ENCODE measurements at places on chromosomes 6 and 20. TPM values are rescaled to one million over a fixed set of nuclear protein-coding genes. Genes with fewer than 3 reads are reported as not detected.
A peak's percentile ranks its signal among the peaks of the same experiment; 100 is the strongest.

DNA sequence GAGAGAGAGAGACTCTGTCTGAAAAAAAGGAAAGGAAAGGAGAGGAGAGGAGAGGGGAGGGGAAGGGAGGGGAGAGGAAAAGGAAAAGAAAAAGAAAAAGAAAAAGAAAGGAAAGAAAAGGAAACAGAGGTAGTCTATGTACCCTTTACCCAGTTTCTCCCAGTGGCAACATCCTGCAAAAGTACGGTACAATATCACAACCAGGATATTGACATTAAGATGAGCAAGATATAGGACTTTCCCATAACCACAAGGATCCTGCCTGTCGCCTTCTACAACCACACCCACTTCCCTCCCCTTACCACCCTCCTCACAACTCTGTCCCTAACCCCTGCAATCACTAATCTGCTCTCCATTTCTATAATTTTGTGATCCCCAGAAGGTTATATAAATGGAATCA lies 4.0 kb downstream of the C20orf96 start:
- DNase-seq = no peak

- no peak for DNase-seq
These were observed 135.3 kb upstream of the DEFB112 start for GRCh38 chr6:50185006-50185405.

- DNase-seq = no peak
These were observed 33.4 kb downstream of the RWDD2A start for GRCh38 chr6:83226517-83226916.

- peak; percentile 66 for DNase-seq
These were observed 359.2 kb downstream of the GJA1 start for GRCh38 chr6:121794630-121795029.

DNA sequence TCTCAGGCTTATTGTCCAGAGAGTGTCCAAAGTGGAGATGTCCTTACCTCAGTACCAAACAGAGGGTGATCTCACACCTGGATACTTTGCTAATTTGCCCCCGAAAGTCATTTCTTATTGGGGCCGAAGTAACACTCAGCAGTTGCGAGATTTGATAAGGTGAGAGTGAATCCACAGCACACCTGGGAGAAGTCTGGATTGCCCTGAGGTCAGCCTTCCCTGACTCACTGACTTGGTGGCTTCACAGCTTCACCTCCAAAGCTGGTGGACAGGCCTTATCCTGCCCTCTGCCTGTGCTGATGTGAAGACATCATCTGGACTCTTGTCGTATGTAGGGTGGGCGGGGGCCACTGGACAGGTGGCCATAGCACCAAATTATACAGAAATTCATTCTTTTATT lies 101.9 kb upstream of the ARMC2 start:
- peak; percentile 49 for DNase-seq

GRCh38 chr20:48064929-48065328 lies 279.6 kb upstream of the SULF2 start:
- no peak for DNase-seq

Gene WFDC2
- 32.5 TPM for total RNA-seq

DNA sequence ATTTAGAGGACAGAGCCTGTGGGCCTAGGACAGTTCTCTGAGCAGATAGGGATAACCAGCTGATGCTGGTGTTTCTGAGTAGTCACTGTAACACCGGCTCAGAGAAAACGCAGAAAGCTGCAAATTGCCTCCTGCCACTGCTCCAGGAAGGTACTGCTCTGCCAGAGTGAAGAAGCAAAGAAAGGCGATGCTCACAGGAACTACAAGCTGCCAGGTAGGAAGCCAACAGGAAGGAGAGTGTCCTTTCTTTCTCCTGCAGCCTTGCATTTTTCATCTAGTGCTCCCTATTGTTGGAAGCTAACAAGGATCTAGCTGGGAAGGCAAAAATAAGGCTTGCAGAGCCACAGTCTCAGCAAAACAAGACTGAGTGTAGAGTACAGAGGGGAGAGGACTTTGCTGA lies 70.7 kb upstream of the RAB32 start:
- DNase-seq = no peak

- no peak for DNase-seq
These were observed 37.8 kb downstream of the PPP1R16B start for GRCh38 chr20:38843346-38843745.

- DNase-seq = no peak
These were observed 72.9 kb upstream of the MRAP2 start for GRCh38 chr6:83960664-83961063.

Gene KCNK15
- 62.6 TPM for total RNA-seq

Gene PABPC1L
- 22.9 TPM for total RNA-seq

DNA sequence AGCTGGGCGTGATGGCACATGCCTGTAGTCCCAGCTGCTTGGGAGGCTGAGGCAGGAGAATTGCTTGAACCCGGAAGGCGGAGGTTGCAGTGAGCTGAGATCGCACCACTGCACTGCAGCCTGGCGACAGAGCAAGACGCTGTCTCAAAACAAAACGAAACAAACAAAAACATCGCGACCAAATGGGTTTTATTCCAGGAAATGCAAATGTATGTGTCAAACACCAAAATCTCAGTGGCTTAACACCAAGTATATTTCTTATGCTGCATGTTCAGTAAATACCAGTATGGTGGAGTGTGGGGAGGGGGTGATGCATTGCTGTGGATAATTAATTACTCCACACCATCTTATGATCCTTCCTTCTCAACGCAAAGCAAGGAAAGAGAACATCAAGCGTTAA lies 28.1 kb downstream of the ACTR5 start:
- no peak for DNase-seq

GRCh38 chr20:53654932-53655624 lies 61.4 kb upstream of the ZNF217 start:
- peak; percentile 67 for DNase-seq
